ENCODE measurements at places on chromosomes 11 and 22.

DNA sequence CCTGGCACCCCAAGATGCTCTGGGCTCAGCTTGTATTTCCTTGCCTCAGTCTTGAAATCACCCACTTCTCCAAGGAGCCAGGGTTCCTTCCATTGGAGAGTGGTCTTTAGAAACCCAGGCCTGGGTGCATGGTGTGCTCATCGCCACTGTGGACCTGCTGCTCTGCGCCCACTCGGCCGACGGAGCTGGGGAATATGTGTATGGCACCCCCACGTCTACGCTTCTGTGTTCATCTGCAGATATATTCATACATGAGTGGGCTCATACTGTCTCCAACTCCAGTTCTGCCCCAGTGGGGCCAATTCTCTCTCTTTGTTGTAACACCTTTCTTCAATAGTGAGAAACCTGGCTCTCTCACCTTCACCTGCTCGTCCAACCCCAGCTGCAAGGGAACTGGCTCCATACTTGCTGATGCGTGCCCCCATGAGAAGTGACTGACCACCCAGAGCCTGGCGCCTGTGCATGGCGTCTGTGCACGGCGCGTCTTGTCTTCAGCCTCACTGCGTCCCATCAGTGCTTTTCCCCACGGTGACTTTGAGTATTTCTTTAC lies 39.8 kb downstream of the KCNQ1 start:
- DNase-seq = no peak

DNA sequence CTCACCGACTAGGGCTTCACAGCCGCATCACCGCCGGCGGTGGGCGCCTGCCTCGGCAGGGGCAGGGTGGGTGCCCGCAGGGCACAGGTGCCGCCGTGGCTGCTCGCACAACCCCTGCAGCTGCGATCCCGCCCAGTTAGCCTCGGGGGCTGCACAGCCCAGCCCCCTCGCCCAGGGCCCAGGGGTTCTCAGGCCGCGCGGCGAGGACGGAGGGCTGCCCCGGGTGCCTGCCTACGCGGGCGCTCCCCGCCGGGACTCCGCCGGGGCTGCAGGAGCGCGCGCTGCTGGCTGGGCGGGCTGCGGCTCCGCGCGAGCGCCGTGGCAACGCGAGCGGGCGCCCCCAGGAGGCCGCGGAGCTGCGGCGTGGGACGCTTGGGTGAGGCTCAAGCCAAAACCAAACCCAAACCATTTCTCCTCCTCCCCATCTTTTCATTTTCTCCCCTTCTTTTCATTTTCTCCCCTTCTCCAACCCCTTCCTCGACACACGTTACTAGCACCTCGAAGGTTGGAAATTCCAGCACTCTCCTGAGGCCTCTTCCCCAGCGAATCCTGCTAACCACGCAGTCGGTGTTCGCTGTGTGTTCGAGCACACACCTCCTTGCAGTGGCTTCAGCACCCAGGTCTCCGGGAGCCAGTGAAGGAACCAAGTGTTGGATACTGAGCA lies at the start of gene MICAL3:
TSS of gene MICAL3 (minus strand) at position 286 of the 664 bp plus-strand sequence. CDS start 117,749 bp downstream, outside the sequence.
- DNase-seq = peak; percentile 48

- peak; percentile 59 for DNase-seq
Measured at GRCh38 chr22:35539910-35540594, 579 bp upstream of the RASD2 start.

- DNase-seq = no peak
Measured at GRCh38 chr11:58927393-58928106, 11.7 kb upstream of the GLYATL1 start.

DNA sequence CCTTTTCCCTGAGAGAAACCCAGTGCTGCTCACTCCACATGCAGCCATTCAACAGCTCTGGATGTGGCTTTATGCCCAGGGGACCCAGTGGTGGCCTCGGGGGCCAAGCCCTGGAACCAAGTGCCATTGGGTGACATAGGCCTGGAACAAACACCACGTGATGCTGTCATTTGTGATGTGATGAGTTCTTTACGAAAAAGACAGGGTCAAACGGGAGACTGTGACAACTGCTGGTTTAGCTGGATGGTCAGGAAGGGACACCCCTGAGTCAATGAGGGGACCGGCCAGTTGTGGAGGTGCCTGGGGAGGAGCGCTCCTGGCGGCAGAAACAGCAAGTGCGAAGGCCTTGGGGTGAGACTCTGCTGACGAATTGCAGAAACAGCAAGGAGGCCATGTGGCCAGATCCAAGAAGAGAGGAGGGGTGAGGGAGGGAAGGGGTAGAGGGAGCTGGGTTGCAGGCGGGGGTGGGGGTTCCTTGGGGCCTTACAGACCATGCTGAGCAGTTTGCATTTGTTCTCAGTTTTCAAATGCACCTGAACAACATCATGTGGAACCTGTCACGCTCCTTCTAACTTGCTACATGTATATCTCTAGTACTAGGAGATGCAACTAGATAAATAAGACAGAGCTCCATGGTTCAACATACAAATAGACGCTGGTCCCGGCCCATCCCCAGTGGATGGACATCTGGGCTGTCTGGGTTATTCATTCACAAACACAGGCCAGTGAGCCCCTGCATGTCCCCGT lies 56.1 kb downstream of the IGLL5 start:
- no peak for DNase-seq

- DNase-seq = no peak
Measured at GRCh38 chr11:68016161-68016903, 6.2 kb downstream of the ALDH3B1 start.

- peak; percentile 15 for DNase-seq
Measured at GRCh38 chr11:22787551-22788162, 41.9 kb downstream of the SVIP start.

DNA sequence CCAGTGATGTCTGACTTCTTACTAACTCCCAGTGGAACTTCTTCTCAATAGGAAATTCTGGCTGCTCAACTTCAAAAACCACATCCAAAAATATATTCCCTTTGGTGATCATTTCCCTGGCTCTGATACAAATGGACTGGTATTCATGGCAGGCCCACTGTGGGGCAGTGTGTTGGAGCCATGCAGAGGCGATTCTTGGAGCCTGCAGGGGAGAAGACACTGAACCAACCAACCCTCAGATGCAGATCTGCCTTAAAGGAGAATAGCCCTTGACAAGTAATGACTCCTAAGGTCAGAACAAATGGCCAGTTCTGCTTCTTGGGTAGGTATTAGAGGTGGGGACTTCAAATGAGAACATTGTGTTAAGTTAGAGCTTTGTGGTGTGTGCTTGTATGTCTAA lies 12.2 kb downstream of the OR4D9 start:
- DNase-seq = no peak

GRCh38 chr22:28947125-28947524 lies 63.8 kb downstream of the ZNRF3 start:
- no peak for DNase-seq

GRCh38 chr11:38756537-38756936 lies 2158.5 kb upstream of the RAG2 start:
- DNase-seq = no peak

GRCh38 chr11:116396331-116396730 lies 376.5 kb downstream of the BUD13 start:
- no peak for DNase-seq

DNA sequence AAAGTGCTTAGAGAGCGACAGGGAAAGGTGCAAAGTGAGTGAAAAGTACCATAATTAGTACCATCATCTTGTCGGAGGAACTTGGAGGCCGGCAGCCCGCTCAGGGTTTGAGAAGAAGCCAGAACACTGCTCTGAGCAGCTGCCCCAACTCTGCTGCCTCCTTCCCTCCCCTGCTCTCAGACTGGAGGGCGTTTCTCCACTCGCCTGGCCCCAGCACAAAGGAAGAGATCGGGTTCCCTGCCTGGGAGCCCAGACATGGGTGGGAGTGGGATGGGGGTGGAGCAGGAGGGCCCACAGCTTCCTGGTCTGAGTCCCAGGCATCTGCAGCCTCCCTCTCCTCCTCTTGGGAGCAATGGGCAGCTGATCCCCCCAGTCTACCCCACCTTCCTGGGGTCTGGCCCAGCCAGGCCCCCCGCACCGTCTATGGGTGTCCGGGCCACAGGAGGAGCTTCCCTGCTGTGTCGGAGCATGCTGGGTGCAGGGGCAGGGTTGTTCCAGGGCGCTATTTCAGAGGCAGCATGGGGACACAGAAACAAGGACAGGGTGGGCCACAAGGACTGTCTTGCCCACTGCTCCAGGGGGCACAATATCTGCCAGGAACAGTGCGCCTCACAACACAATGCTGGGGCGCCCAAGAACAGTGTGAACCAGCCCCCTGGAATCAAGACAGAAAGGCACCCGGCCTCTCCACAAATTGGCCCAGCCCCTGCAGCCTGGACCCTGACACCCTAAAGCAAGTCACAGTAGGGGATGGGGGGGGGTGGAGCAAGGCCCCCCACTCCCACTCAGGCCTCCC lies 4.8 kb downstream of the LIF start:
- no peak for DNase-seq

DNA sequence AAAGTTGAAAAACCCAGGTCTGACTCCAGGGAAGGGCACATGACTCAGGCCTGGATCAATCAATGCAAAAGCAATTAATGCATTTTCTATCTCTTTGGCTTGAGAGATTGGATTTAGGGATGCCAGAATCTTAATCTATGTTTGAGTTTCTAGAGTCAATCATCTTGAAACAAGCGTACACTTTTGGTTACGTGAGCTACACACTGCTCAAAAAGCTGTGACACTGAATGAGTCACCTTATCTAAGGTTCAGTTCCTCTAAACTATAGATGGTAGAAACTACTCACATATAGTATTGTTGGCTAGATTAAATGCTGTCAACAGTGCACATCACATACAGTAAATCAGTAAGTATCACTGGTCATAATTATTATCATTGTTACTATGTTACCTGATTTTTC lies 24.2 kb downstream of the MRE11 start:
- no peak for DNase-seq

DNA sequence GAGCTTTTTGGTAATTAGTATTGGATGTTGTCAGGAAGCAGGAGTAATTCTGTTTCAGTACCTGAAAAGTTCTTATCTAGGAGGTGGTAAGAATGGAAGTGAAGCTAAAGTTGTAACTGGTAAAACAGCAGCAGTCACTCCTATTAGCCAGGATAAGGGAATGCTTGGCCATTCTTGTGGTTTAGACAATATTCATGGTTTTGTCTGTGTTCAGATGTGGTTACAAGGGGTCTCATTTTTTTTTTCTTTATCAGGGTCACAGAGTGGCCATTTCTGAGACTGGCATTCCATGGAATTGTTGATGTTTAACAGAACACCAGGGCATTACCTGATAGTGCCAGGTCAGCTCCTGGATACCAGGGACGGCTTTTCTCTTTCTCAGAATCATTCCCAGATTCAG lies 23.8 kb downstream of the TAF1D start:
- DNase-seq = no peak

DNA sequence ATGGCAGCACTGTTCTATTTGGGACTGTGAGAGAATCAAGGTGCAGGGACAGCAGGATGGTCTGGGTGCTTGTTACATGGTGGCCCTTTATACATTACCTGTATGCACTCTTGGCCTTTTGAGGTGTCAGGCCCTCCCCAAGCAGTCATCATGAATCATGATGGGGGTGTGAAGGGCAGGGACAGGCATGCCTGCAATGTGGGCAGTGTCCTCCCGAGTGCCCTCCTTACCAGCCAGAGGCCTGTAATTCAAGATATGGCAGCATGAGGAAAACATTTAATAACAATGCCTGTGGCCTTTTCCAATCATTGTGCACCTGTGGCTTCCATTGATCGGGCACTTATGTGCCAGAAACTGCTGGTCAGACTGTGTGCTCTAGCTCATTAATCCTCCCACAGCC lies 25.5 kb upstream of the CYP2D6 start:
- no peak for DNase-seq

- DNase-seq = no peak
Measured at GRCh38 chr22:34437140-34437539, 516.9 kb upstream of the LARGE1 start.
